ENCODE measurements at places on chromosomes 4 and X. TPM values are rescaled to one million over a fixed set of nuclear protein-coding genes. Genes with fewer than 3 reads are reported as not detected.

The RHOXF2 gene
- total RNA-seq, result not detected

- H3K27ac ChIP-seq, result no peak overlapping the region
- no peak overlapping the region for H3K4me3 ChIP-seq
- peaks cover 33% of the 10 kb centered on the region for H3K36me3 ChIP-seq
- H3K27me3 ChIP-seq, result no peaks in the 10 kb centered on the region
Measured at GRCh38 chr4:17502756-17503155, 9.1 kb downstream of the QDPR start.

The NPY2R gene
- total RNA-seq, result not detected

The GRK4 gene
- 4.4 TPM for total RNA-seq

DNA sequence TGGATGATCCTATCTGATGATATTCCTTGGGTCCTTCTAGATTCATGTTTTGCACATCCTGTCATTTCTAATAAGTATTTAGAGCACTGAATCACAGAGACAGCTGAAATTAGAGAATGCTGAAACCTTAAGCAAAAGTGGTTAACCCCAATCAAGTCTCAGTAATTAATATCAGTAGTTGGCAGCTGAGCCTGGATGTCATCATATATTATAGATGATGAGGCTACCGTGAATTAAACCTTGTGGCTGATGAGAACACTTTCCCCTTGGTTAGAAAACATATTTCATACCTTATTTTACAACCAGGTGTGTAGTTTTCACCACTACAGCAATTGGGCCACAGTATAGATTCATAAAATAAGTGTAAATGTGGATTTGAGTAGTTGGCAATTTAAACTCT lies 499.0 kb downstream of the PDGFC start:
- no peaks in the 10 kb centered on the region for H3K36me3 ChIP-seq
- no peak overlapping the region for H3K27ac ChIP-seq

The LRAT gene
- total RNA-seq, result not detected

The SLIT2 gene
- total RNA-seq, result 0.07 TPM

All from activated T-helper 1 cell treated with anti-CD3 and anti-CD28 coated beads, Interleukin-12 subunit alpha, Interleukin-12 subunit beta, Interleukin-2, Interleukin-4 antibody, amounts not matched to agents 30 ng/mL and 10 ng/mL and 1 ng/mL, durations not matched to agents 14 hours and 24 hours and 36 hours (primary cell).